ENCODE measurements at places on chromosomes 4 and X.

- DNase-seq = no peak
Observed at GRCh38 chrX:108018656-108019381, 26.0 kb upstream of the VSIG1 start.

DNA sequence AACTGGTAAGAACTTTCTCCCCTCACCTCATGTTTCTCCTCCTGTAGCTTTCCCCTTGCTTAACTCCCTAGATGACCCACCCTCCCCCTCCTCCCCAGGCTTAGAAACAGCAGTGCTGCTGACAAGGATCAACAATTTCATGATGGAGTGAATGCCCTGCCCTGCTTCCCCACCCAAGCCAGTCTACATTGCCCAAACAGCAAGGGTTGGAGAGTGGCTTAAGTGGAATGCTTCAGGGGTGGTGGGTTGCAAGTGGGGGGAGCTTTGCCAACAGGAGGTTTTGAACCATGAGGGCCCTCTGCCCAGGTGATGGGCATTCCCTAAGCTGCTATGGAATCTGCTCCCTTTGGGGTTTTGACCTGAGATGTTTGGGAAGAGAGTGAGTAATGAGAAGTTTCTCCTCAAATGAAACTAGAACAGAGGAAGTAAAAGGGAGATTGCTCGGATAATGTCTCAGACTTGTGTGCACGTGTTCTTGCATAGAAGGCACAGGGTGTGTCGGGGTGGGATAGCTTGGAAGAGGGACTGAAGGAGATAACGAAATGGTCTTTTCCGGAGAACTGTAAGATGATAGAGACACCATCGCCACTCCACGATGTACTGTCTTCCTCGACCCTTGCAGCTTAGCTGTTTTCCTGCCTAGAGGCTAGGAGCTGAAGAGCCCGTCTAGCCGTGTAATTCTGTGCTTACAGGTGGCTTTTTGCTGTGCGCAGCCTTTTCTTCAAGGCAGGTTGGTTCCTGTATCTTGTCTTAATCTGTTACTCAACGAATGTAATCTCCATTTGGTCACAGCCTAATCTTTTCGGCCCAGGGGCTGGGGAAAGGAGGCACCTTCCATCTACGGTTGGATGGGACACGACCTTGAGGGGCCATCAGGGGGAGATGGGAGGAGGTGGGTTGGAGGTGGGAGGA is 10.1 kb downstream of the GDPD2 start:
- no peak for DNase-seq

DNA sequence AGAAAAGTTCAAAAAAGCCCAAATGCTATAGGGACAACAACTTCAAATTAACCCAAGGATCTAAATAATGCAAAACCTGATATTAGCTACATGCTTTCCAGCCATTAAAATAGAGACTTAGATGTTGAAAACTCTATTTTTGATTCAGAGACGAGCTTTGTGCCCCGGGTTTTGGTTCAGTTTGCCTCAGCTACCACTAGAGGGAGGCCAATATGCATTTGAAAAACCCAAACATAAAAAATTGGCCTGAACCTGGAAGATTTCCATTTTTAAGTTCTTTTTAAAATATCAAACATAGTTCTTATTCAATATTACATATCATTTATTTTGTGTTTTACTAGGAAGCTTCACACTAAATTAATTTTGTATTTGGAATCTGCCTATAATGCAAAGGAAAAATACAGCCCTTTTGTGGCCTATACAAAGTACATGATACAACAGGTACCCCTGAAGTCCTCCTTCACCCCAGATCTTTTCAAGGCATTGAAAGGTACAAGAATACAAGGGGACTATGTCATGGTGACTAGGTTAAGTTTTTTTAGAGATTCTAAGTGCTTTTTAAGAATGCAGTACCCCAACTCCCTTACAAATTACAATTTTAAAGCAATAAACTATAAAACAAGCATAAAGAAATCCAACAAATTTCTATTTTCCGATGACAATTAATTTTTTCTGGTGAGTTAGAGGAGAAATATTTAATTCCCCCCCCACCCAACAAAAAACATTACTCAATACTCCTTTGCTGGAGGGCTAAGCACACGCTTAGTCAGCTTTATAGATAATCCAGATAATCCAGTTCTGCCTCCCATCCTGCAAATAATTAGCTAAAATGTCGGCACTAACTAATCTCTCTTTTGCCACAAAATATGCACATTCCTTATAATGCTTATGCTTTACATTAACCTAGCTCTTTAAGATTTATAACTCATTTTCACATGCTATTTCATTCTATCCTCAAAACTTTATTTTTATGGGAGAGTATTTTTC is 97.7 kb upstream of the PTPN13 start:
- DNase-seq = peak; percentile 41

GRCh38 chr4:152258804-152259708 is 276.8 kb downstream of the FBXW7 start:
- peak; percentile 25 for DNase-seq

GRCh38 chr4:114281164-114281960 is 301.9 kb upstream of the ARSJ start:
- DNase-seq = no peak

- DNase-seq = peak; percentile 39
Observed at GRCh38 chr4:47933840-47934239, 19.5 kb upstream of the NFXL1 start.

- DNase-seq = peak; percentile 19
Observed at GRCh38 chr4:41640906-41641305, 102.9 kb downstream of the LIMCH1 start.

DNA sequence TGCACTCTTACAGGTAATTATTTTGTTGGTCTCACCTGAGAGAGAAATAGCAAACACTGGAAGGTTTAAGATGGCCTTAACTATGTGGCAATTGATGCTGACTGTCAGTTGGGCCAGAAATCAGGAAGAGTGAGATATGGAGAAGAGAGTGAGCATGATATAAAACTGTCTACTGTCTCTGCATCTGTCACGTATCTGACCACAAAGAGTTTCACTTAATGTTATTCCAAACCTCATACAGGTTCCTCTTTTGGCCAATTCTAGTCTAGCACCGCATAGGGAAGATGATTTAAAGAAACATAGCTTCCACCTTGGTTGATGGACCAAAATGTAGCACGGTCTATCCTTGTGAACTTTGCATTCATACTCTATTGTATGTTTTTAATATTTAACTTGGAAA is 381.0 kb upstream of the BOD1L1 start:
- no peak for DNase-seq

DNA sequence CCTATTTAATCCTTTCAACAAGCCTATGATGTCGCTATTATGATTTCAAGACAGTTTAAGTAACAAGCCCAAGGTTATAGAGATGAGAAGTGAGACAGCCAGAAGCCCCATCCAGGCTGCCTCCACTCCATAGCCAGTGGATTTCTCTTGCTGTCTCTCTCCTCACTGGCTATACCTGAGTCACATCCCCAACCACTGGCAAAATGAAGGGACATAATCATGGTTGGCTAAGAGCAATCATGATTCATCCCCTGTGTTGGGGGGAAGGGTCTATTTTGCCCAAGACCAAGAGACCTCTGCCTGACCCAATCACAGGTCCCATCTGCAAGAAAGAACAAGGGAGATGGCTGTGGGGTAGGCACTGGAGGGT is 334.9 kb upstream of the GATB start:
- DNase-seq = no peak

DNA sequence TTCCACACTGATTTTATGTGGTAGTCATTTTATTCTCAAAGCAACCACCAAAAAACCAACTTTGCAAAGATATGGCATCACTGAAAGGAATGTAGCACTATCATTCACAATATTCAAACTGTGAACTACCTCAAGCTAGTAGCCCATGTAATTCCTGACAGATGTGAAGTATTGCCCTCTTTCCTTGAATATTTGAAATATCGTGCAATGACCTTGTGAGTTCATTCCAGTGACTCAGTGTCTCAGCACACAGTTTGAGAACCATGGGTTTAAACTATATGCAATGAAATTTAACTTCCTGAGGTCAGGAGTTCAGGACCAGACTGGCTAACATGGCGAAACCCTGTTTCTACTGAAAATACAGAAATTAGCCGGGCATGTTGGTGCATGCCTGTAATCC is 20.9 kb upstream of the IQCM start:
- DNase-seq = no peak

- peak; percentile 72 for DNase-seq
Observed at GRCh38 chr4:121041307-121042090, 30.8 kb downstream of the NDNF start.

- no peak for DNase-seq
Observed at GRCh38 chr4:24837336-24837735, 42.0 kb downstream of the SOD3 start.

DNA sequence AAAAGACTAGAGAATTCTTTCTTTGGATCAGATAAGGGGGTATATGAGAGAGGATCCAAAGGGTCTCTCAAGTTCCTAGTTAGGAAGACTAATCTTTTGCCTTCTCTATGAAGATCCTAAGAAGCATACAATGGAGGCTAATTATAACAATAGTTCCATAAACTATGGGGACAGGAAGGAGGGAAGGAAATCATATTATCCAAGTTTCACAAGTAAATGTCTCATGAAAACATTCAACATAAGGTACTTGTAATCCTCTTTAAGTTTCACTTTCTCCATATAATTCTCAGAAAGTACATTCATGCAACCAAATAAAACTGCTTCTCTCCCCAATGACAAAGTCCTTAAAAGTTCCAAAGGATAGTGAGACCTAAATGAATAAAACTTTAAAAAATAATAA is 27.1 kb downstream of the STX18 start:
- no peak for DNase-seq

DNA sequence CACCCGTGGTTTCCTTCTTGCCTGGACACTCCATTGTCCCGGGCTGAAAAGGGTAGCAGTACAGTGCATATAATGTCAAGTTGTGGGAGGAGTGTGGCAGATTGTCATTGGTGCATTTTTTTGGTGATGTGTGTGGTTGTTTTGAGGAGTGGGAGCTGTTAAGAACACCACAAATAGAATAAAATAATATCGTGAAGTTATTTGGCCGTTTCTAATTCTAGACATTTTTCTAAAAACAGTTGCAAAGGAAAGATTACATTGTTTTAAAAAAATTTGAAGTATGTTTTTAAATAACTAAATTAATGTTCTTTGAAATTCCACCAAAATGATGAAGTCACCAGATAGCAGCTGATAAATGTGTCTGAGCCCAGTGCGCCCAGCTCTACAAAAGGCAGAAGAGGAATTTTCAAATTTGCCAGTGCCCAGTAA is 1.3 kb downstream of the PKD2 start:
- DNase-seq = no peak

- no peak for DNase-seq
Observed at GRCh38 chrX:45518552-45518951, 317.9 kb upstream of the DIPK2B start.

- peak; percentile 79 for DNase-seq
Observed at GRCh38 chr4:114780205-114780604, 181.6 kb downstream of the UGT8 start.

- no peak for DNase-seq
Observed at GRCh38 chr4:105327222-105327621, 146.6 kb downstream of the PPA2 start.

GRCh38 chr4:95289028-95289634 is 259.6 kb downstream of the UNC5C start:
- no peak for DNase-seq

- no peak for DNase-seq
Observed at GRCh38 chr4:15888515-15888914, 50.0 kb downstream of the FGFBP1 start.

- no peak for DNase-seq
Observed at GRCh38 chr4:42906341-42906740, 13.8 kb downstream of the GRXCR1 start.

DNA sequence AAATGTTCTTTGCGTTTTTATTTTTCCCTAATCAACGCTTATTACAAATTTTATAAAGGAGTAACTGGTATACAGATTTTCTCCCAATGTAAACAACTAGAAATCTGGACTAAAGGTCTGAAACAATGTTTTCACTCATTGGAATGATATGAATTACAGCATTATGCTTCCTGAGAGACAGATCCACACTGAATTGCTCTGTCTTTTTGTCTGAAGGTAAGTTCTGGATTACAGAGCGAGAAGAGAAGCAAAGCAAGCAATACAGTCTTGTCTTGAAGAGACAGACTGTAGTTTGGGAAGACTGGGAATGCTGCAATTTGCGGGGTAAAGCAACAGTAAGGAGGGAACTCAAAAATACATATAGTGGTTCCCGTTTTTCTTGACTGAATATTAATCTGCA is 262.2 kb upstream of the PABPC4L start:
- DNase-seq = no peak

GRCh38 chr4:3417448-3417847 is 24.3 kb upstream of the HGFAC start:
- no peak for DNase-seq

DNA sequence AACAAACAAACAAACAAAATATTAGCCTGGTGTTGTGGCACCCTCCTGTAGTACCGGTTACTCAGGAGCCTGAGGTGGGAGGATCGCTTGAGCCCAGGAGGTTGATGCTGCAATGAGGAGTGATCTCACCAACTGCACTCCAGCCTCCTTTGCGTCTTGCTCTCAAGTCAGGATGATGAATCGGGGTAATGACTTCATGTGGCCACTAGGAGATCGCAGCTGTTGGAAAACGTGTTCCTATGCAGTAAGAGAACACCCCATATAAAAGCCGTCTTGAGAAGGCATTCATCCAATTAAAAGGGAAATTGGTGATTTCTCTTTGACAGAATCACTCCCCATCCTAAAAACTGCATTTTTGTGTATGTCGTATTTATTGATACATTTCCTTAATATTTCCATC is 6.9 kb downstream of the CCNB3 start:
- DNase-seq = peak; percentile 70

DNA sequence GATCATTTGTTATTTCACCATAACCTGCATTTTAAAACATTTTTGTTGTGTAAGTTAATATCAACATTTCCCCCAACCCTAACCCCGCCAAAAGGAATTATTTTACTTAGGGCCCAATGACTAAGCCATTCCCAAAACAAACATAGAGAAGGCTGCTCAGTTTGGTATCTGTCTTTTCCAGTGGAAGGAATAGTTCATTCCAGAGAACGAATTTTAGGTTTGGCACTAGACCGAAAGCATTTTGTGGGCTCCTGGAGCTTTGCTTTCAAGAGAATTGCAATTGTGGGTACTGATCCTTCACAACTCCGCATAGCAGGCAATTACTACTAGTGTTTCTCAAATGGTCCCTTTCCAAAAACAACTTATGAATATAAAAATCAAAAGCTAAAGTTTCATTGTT is 226.7 kb upstream of the MAD2L1 start:
- DNase-seq = no peak

- no peak for DNase-seq
Observed at GRCh38 chr4:178602833-178603232, 1160.6 kb upstream of the AGA start.

DNA sequence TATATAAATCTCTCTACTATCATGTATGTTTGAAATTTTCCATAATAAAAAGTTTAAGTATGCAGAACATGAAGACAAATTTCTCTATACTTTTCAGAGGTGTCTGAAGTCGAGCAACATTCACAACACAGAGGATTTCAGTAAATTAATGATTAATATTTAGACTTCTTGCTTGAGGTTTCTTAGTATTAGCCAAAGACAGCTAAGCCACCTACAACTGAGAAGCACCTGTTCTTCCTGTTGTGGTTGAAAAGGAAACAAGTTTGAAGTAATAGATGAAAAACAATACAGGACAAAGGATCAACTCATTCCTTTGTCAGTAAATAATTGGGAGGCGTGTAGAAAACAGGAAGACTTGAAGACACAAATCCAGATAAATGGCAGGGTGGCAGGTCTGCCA is 21.1 kb downstream of the SCML1 start:
- no peak for DNase-seq
